ENCODE measurements at places on chromosomes 3 and 15. TPM values are rescaled to one million over a fixed set of nuclear protein-coding genes. Genes with fewer than 3 reads are reported as not detected.

GRCh38 chr15:99343881-99344551 is 92.7 kb downstream of the LRRC28 start:
- DNase-seq: no peak

DNA sequence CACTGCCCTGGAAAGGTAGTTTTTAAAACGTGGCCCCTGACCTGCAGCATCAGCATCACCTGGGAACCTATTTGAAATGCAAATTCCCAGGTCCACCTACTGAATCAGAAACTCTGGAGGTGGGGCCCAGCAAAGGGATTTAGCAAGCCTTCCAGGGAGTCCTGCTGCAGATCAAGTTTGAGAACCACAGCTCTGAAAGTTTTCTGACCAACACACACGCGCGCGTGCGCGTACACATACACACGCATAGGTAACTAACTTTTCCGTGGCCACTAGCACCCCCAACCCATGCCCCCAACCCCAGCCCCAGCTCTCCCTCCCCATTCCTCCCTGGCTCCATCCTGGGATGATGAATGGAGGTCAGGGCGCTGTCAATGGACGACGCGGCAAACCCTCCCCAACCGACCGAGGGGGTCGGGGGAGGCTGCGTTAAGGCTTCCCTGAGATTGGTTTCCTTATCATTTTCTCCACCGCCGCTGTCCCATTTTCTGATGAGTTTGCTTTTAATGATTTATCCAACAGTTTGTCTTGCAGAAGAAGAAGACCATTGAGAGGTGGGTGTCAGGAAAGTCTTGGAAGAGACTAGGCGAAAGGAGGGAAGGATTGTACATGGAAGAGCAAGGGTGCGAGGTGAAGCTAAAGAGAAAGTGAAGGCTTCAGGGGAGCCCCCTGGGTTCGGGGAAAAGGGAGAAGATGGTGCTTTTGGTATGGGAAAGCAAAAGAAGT is 590 bp upstream of the BOC start:
- no peak for DNase-seq

DNA sequence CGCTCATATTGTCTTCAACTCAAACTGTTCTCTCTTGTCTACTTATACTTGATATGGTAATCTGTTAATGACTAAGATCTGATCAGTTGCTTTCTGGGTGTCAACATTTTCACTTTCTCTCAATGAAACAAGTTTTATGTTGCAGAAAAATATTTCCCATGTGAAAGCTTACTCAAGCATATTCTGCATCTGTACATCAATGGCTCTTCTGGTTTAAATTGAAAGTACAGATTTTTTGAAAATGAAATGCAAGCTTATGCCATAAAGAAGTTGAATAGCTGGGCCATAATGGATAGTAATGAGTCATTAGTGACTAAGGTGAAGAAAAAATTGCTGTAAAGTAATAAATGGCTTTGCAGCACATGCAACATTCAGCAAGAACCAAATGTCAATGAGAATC is 140.7 kb downstream of the BCHE start:
- DNase-seq: no peak

- DNase-seq: no peak
These were observed 107.3 kb downstream of the ZNF385D start for GRCh38 chr3:21643752-21644151.

The BDH1 gene
- polyA plus RNA-seq: 52.2 TPM
